Amygdala (tissue), 56 donors: ENCODE measurements at places on chromosomes 6 and 20.
A peak's percentile ranks its signal among the peaks of the same experiment; 100 is the strongest.

DNA sequence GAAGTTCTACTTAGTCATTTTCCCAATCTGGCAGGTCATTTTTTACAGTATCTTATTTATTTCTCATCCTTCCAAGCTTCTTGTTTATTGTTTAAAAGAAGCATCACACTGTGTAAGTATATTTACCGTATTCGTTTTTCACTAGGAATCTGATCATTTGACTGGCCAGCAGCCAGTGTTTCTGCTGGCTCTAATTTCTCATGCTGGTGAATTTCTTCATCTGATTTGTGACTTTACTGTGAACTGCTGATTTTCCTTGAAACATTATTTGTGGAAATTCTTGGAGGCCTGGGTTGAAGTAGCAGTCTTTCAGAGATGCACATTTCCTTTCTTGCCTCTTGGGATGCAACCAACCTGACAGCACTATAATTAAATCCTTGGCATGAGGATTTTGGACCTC, 65.9 kb downstream of the PREP start:
- no peak for DNase-seq

DNA sequence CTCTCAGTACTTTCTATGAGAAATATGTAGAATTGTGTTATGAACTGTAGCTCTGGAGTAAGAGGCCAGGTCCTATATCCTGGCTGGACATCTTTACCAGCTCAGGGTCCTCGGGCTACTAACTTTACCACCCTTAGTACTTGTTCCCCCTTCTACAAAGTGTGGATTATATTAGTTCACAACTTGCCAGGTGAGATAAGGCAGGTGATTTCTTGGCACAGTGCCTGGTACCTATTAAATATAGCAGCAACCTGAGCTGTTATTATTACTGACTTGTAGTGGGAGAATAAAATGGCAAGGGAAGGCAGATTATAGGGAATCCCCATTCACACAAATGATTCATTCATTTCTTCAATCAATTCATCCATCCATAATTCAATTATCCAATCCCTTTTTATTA, 150.1 kb downstream of the DOK5 start:
- no peak for DNase-seq

- DNase-seq, result no peak
These were observed 257.8 kb upstream of the KCNQ5 start for GRCh38 chr6:72363844-72364740.

- DNase-seq, result no peak
These were observed 157.8 kb downstream of the TRIM27 start for GRCh38 chr6:28765978-28766351.

DNA sequence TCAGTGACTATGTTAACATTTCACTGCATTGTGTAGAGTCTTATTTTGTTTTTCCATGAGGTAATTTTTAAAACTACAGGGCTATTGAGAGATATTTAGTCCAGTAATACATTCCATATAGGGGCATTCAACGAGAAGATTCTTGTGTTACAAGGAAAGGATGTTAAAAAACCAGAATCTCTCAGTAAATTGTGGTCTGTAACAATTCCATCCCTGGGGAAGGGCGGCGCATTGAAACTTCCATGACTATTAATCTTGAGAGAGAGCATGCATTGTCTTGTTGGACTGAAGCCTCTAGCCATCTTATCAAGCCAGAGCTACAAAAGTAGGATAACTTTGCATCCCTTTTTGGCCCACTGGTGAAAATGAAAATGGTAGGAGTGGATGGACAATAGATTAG, 119.7 kb downstream of the BCKDHB start:
- no peak for DNase-seq

DNA sequence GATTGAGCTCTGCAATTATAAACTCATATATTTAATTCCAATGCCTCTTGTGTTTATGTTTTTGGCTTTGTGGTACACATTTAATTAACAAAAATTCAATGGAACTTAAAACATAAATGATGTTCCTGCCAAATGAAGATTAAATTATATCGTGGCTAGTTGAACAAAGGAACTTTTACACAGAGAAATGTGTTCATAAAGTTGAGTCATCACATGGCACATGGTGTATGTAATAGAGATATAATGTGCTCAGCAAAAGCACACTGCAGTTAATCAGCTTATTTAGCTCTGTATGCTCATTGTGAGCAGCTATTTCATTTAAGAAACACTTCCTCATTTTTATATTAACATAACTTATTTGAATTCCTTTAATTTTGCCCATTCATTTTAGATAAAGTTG, 1295.6 kb upstream of the CITED2 start:
- DNase-seq, result no peak

DNA sequence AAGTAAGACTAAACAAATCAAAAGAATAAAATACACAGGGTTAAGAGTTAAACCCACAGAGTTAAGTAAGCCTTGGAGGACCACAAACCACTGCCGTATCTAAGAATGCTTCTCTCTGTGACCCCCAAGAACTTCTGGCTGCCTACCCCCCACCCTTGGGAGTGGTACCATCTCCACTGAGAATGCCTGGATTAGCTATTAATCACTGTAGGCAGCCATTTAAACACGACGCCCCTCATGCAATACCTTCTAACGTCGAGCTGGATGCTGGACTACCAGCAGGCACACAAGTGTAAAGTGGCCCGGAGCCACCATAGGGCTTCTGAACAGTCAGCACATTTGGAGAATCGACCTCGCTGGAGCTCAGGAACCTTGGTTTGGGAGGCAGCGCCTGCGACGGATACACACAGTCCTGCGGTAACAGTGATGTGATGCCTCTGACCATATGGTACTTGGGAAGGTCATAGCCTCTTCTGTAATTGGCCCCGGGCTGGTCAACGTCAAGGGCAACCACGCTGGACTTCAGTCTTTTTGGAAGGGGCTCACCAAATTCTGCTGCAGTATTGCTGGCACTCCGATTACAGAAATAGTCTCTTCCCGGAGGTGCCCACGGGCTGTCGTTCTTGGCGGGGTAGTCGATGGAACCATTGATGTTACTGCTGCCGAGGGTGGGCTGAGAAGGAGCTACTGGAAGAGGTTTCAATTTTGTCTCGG, 18.0 kb downstream of the ZNF217 start:
- DNase-seq, result no peak

- no peak for DNase-seq
These were observed 358.0 kb upstream of the CITED2 start for GRCh38 chr6:139732451-139732850.

GRCh38 chr6:52328729-52329128, 33.2 kb upstream of the PAQR8 start:
- DNase-seq, result no peak

GRCh38 chr6:140209775-140210174, 835.3 kb upstream of the CITED2 start:
- DNase-seq, result no peak

DNA sequence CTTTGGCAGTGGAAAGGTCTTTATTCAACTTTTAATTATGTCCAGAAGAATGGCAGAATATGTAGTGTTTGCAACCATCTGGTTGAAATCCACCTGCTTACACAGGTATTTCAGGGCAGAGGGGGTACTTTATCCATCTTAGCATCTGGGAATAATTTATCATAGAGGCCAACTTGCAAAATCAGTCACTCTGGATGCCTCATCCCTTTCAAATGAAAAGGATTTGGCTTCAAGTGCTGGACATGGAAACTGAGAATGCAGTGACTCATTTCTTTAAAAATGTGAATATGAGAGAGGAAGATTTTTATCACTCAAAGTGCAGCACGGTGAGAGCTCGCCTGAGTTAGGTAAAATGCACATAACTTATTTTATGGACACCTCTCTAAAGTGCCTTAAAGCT, 758.3 kb downstream of the KIF16B start:
- DNase-seq, result no peak

DNA sequence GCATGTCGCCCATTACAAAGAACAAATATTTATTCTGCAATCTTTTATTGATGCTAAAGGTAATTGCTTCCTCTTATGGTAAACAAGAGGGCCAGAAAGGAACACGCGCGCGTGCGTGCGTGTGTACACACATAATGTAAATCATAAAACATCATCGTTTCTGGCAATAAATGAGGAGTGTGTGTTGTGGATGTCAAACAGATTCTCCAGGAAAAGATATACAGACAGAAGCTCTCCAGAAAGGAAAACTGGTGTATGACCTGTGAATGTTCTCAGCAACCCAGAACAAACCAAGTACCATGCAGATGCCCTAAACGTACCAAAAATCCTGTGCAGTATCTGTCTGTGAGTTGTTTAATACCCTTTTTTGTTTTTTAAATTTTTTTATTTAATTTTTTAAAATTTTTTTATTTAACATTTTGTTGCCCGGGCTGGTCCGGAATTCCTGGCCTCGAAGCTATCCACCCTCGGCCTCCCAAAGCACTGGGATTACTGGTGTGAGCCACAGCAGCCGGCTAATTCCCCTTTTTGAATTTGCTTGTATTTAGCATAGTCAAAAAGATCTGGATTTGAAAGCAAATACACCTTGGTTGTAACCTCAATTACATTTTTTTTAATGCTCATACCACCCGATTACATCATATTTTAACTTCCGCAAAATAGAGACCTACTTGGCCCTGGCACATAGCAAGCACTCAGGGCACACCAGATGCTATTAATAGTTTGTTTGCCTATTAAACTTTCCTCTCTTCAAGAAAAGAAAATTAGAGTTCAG, 909 bp upstream of the NUDT3 start:
- DNase-seq, result no peak

- DNase-seq, result peak; percentile 19
These were observed 329.7 kb downstream of the BTBD9 start for GRCh38 chr6:38310061-38310460.

- no peak for DNase-seq
These were observed 48.6 kb upstream of the RCAN2 start for GRCh38 chr6:46539866-46540265.

DNA sequence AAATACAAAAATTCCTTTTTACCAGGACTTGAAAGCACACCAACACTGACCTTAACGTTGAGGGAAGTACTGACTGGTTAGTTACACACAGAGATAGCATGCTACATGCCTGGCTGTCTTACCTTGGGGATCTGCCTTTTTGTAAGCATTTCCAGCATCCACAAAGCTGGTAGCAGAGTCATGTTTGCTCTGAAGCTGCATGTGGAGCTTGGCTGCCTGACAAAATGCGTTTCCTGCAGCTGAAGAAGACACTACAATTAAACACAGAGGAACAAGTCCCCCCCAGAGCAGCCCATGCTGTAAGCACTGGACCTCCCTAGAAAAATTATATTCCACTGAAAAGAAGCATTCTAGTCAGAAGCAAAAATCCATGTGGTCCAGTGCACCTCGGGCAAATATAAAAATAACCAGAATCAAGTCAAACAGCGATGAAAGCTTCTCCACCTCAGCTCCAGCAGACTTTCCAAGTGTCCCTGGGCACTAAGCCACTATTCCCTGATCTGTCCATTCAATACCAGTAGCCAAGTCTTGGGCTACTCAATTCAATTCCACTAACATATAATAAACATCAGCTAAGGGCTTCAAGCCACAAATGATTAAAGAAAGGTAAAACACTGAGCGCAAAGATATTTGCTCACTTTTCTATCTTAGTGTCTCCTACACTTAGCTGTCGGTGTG, 24.2 kb downstream of the NAPB start:
- no peak for DNase-seq

GRCh38 chr6:4212588-4212987, 77.2 kb upstream of the ECI2 start:
- no peak for DNase-seq

GRCh38 chr6:145627451-145627850, 107.9 kb downstream of the EPM2A start:
- no peak for DNase-seq

DNA sequence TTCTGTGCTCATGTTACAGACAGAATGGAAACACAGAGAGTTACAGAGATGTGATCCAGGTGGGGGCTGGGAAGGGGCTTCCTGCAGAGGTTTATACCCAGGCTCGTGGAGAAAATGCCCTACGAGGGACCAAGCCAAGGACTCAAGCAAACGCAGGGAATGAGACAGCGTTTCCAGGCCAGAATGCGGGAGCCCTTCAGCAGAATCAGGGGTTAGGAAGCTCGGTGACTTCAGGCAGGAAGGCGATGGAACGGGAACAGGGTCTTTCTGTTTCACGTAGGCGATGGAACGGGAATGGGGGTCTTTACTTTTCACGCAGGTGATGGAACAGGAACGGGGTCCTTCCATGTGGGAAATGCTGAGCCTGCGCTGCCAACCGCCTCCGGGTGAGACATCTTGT, 82.6 kb downstream of the THBS2 start:
- no peak for DNase-seq

DNA sequence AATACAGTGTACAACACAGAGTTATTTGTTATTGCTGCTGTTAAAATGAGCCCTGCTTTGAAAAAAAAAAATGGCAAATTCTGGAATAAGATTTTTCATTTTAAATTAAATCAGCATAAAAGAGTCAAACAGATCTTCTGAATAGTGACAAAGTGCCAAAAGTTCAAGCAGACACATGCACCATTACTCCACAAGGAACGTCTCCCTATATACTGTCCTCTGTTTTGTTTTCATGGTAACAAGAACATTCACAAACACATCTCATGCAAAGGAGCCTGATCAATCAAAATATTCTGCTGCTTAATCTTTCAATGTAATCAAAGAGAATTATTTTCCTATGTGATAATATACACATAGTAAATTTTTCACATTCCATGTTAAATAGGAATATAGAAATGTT, 2.7 kb downstream of the HIVEP2 start:
- no peak for DNase-seq

DNA sequence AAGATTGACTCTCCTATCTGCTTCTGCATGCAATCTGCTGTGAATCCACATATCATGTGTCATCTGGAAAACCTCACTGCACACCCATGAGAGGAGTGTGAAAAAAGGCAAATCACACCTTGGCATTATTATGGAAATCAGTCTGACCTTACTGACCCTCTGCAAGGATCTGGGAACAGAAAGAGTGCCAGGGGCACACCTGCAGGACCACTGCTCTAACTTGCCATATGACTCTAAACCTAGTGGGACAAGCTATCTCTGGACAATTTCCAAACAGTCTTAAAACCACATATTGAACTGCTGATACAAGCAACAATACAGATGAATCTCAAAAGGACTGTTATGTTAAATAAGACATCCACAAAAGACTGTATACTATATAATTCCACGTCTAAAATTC, 50.3 kb downstream of the ABHD12 start:
- no peak for DNase-seq

DNA sequence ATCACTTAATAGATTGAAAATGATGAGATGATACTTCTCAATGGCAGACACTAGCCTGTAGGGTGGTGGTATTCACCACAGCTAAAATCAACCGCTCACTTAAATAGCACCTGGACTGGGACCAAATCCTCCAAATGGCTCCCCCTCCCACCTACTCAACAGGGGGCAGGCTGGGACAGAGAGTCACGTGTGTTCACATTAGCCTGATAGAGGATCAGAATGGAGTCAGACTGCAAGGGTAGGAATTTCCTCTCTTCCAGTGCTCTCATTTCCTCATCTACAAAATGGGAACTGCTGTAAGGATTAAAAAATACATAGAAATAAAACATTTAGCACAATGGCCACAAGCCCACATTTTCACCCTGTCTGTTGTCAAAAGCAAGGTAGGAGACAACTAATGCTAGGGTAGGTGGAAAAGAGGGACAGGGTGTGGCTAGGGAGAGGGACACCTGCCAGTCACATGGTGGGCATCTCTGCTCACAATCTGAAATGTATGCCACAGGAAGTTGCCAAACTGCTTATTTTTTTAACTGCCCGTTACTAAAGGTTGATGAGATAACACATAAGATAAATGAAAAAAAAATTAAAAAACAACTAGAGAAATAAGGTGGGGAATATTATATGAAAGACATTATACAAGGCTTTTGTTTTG, 55.3 kb downstream of the BACH2 start:
- DNase-seq, result no peak
